ENCODE measurements at places on chromosomes 1 and 21.

DNA sequence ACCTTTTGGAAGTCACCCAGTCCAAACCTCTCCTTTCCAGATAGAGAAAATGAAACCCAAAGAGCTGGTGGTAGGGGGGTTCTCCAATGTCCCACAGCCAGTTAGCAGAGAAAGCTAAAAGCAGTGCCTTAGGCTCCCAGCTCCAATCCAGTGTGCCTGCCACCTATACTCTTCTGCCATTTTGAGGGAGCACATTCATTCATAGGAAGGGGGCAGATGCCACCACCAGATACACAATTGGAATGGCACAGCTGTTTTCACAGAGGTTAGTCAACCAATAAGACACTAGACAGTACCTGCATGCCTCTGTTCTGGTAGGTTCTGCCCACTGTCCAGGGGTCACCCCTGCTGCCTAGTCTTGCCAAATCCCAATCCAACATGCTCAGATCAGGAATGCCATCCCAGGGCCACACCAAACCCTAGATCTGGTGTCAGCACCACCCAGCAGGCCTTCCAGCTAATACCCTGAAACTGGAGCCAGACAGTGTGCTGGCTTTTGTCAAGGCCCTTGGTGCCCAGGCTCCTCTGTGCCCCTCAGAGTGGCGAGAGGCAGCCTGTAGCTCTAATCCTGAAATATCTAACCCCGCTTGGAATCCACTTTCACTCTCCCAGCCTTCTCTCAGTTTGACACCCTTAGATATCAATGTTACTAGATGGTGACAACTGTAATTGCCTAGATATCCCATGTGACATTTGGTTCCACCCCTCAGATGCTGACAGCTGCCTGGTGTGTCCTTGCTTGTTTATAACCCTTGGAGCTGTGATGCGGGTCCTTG is 178.6 kb downstream of the TGFBR3 start:
- DNase-seq: no peak

GRCh38 chr1:214446772-214447556 is 104.4 kb downstream of the PTPN14 start:
- DNase-seq: no peak

DNA sequence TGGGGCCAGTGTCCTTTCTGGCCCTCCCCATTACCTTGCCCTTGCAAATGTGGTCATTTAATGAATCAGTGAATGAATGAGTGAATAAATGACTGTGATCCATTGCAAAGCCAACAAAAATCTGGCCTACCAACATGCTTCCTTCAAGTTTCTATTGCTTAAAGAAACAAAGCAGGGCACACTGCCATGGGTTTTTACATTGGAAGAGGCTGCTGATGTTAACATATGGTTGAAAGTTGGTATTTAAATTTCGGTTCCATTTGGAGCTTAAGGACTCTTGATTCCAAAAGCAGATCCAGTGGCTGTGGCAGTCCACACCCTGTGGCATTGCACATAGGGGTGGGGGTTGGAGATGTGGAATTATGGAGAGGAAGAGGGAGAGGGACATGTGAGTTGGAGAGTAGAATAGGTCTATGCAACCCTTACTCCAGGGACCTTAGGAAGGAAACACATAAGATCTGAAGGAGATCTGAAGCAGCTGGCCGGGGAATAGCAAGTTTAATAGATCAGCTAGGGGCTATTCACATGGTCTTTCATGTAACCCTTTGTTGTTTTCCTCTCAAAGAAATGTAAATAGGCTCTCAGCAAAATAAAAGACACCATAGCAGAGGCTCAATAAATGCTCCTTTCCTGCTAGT is 7.2 kb downstream of the ABCA4 start:
- DNase-seq: no peak

GRCh38 chr21:43267391-43268085 is 98.7 kb downstream of the CRYAA start:
- no peak for DNase-seq

- no peak for DNase-seq
Observed at GRCh38 chr1:26820784-26821269, 5.7 kb upstream of the ZDHHC18 start.

GRCh38 chr1:29456685-29457435 is 220.5 kb downstream of the PTPRU start:
- DNase-seq: no peak

DNA sequence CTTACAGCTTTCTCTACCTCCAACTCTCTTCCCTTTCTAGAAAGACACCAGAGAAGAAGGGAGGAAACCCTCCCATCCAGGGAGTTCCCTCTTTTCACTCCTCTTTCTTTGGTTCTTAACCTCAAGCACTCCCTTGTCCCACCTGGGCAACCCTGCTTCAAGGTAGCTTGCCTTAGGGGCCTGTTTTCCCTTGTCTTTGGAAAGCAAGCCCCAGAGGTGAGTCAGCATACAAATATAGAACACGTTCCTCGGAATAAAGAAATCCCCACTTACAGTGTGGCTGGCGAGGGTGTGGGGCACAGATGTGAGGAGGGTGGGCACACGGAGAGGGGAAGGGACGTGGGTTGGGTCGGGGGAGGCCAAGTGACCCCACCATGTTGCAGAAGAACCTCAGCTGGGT is 26.1 kb upstream of the KCNE2 start:
- DNase-seq: no peak

DNA sequence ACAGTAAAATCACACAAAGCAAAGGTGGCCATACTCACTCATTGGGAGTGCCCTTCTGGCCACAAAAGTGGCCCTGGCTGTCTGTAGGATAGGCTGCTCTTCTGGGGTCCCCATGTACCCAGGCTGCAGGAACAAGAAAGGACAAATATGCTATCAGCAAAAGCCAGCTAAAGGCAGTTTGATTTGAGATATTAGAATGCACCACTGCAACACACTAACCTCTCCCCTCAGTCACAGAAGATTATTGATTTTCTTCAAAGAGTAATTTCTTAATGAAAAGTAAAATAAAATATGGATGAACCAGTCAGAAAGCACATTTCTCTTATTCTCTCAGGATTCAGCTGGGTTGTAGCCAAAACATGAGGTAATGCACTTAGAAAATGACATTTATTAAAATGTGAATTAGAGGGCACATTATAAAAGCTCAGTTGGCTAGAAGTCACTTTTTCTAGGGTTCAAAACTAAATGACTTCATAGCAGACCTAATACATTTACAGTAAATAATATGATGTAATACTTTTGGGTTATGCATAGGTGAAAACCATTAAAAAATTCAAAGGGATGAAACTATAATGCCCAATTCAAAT is 140.8 kb downstream of the LHX8 start:
- no peak for DNase-seq

DNA sequence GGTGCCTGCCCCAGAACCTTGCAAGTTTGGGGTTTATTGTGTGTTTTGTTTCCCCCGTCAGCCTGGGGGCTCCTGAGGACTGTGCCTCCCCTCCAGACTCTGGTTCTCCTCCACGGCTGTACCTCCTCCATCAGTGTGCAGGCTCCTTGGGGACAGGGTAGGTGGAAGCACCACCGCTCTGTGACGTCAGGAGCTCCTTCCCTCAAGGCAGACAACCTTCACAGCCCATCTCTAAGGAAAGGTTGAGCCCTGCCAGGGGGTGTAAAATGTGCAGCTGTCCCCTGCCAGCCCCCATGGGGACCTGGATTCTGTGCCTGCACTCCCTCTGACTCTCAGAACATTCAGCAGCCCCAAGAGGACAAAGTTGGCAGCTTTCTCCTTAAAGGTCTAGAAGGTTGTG is 465 bp upstream of the HSPB7 start:
- DNase-seq: no peak

DNA sequence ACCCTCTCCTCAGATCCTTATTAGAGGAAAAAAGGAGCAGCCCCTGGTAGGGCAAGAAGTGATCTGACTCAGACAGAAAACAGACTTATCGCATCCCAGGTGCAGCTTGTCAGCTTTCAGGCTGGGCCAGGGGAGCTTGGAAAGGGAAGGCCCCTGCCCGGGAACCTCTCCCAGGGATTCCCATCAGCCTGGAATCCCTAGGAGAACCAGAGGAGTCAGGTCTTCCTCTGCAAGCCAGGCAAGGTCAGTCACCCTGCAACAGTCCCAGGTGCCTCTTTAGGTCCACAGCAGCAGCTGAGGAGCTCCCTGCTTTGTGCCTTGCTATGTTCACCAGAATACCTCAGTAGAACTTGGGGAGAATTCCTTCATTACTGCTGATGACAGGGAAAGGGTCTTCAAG is 2.9 kb upstream of the PRAMEF12 start:
- DNase-seq: no peak

- DNase-seq: no peak
Observed at GRCh38 chr1:9438431-9439073, 100.7 kb upstream of the SLC25A33 start.

DNA sequence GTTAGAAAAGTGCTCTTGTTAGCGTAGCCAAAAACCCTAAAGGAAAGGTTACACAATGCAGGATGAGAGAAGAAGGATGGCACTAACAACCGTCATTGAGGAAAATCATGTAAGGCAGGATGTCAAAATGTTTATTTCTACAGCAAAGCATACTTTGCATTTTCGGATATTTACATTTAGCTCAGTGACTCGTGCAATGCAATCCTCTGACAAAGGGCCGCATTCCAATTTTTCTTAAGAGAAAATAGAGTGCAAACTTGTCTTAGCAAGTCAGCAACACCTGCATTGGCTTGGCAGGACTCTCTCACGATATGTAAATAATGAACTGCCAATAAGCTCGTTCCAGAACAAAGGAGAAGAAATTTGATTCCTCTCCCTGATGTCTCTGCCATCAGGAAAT is 33.3 kb downstream of the TIAM1 start:
- DNase-seq: no peak

GRCh38 chr1:7373876-7374562 is 397.1 kb upstream of the VAMP3 start:
- no peak for DNase-seq

GRCh38 chr1:178916448-178917174 is 45.7 kb upstream of the ANGPTL1 start:
- no peak for DNase-seq

GRCh38 chr1:186994897-186995296 is 166.1 kb downstream of the PLA2G4A start:
- DNase-seq: no peak

- DNase-seq: no peak
Observed at GRCh38 chr1:234143681-234144080, 229.6 kb upstream of the COA6 start.

DNA sequence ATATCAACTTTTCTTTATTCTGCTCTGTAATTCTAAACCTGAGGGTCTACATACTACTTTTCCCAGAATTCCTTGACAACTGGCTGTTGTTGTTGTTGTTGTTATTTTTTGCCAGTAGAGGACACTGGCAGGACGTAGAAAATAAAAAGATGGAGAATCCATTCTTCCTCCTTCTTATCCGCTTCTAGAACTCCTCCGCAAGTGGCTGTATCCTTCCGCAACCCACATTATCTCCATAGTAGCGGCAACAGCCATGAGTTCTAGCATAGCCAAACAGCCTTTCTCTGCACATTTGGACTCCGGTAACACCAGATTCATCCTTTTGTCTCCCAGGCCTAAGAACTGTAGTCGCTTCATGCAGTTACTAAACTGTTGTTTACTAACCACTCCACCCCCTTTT is 91.1 kb upstream of the CACHD1 start:
- no peak for DNase-seq

- no peak for DNase-seq
Observed at GRCh38 chr21:27371115-27371974, 404.5 kb upstream of the ADAMTS5 start.

GRCh38 chr1:161705537-161705936 is 1.5 kb upstream of the FCRLA start:
- no peak for DNase-seq

DNA sequence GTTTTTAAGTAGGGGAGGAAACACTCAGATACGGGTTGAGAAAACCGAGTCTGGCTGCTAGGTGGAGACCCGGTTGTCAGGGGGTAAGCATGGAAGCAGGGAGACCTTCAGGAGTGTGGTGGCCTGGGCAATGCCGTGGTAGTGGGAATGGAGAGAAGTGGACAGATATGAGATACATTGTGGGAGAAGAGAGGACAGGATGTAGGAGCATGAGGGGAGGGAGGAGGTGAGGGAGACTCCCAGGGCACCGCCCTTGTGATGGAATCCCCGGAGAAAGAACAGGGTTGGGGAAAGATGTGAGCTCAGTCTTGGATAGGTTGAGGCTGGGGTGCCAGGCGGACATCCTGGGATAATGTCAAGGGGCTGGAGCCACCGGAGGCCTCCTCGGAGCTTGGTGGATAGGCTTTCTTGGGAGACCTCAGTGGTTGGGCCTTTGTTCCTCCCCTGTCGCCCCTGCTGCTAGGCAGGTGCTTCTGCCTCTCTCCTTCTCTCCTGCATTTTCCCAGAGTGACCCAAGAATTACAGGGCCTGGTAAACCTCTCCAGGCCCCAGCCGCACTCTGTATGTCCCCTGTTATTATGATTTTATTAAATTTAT is 21.3 kb downstream of the ZNF362 start:
- DNase-seq: no peak

DNA sequence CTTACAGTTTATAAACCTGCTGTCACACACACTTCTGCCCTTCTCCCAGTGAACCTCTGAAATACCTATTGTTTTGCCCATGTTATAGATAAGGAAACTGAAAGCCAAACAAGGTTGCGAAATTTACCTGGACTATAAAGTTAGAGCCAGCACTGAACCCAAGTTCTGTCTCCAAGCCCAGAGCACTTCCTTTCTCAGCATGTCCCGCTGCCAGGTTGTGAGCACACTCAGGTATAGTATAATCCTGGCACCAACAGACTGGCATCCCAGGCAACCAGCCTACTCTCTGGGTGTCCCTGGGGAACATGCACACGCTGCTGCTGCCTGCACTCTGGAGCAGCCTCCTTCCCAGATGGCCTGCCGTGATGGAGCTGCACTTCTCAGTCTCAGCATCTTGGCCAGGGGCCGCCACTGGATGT is 45.1 kb downstream of the PGBD5 start:
- DNase-seq: no peak

DNA sequence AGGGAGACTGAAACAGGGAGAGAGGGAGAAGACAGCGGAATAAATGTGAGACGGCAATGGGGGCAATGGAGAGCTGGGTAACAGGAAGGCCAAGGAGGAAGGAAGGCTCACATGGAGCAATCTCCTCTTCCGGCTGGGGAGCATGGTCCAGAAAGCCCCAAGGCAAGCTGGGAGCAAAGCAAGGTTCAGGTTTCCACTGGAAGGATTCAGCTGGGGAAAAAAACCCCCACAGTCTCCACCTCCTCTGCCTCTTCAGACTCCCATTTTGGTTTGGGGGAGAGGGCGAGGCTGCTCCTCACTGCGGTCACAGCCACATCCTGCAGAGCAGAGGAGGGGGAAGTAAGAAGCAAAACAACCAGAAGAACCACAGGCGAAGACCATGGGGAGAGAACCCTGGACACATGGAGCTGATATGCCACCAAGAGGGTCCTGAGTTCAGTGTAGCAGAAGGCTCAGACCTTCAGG is 650 bp downstream of the TNFAIP8L2 start:
- DNase-seq: no peak

GRCh38 chr1:46480959-46481646 is 8.5 kb upstream of the DMBX1 start:
- DNase-seq: no peak

DNA sequence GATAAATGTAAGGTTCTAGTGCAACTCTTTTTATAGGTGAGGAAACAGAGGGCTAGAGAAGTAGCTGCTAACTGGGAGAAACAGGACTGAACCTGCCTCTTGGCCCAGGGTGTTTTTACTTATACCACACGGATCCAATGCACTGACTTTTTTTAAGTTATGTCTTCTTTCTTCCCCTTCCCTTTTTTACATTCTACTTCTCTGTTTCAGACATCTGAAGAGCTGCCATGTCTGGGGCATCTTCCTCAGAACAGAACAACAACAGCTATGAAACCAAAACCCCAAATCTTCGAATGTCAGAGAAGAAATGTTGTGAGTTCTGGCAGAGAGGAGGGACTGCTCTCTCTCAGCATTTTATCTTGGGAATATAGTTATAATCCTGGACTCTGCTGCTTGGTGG is 1.4 kb downstream of the PFKFB2 start:
- no peak for DNase-seq

GRCh38 chr1:9025449-9025848 is 774 bp downstream of the SLC2A7 start:
- DNase-seq: no peak
